Endothelial cell of coronary artery (primary cell): ENCODE measurements at places on chromosomes 7 and 10. TPM values are rescaled to one million over a fixed set of nuclear protein-coding genes. Genes with fewer than 3 reads are reported as not detected.

Gene AMZ1
- total RNA-seq: 0.09 and 0.19 TPM in 2 replicates

Gene CALHM1
- total RNA-seq: not detected in 2 replicates

Gene ZRANB1
- 18.5 and 24.1 TPM in 2 replicates for total RNA-seq

Gene KIAA1549
- total RNA-seq: 2.3 TPM in 2 replicates

Gene TET1
- total RNA-seq: 0.18 and 0.56 TPM in 2 replicates

Gene DNAH11
- 0.63 and 3.3 TPM in 2 replicates for total RNA-seq

Gene VWC2
- total RNA-seq: not detected in 2 replicates

Gene RAPGEF5
- 131 and 142 TPM in 2 replicates for total RNA-seq

Gene TMEM273
- total RNA-seq: 0.28 and 6.1 TPM in 2 replicates

Gene FRAT1
- total RNA-seq: 2.3 and 2.6 TPM in 2 replicates

Gene MYO3A
- not detected in 2 replicates for total RNA-seq

Gene OPN1SW
- total RNA-seq: not detected in 2 replicates

Gene LIPJ
- under 0.01 TPM in 1 of 2 replicates, not detected in the other for total RNA-seq

Gene CPA2
- total RNA-seq: not detected in 2 replicates

Gene NEUROG3
- total RNA-seq: not detected in 2 replicates

Gene TEX36
- total RNA-seq: not detected in 2 replicates

Gene ABCB4
- total RNA-seq: under 0.01 and 0.09 TPM in 2 replicates

Gene SLC13A4
- total RNA-seq: not detected in 2 replicates

Gene GNAT3
- total RNA-seq: not detected in 2 replicates

Gene SGCE
- total RNA-seq: 47.1 and 58.1 TPM in 2 replicates

Gene ACSM6
- total RNA-seq: not detected in 2 replicates

Gene CALML3
- total RNA-seq: not detected in 2 replicates

Gene ARHGAP22
- total RNA-seq: 54.2 and 72.1 TPM in 2 replicates

Gene CHRM2
- not detected in 2 replicates for total RNA-seq
